ENCODE measurements at places on chromosomes 7 and 10.

- DNase-seq = no peak
Measured at GRCh38 chr7:79282882-79283602, 170.4 kb downstream of the MAGI2 start.

GRCh38 chr10:60390224-60390626, 550 bp upstream of the ANK3 start:
- DNase-seq = no peak

DNA sequence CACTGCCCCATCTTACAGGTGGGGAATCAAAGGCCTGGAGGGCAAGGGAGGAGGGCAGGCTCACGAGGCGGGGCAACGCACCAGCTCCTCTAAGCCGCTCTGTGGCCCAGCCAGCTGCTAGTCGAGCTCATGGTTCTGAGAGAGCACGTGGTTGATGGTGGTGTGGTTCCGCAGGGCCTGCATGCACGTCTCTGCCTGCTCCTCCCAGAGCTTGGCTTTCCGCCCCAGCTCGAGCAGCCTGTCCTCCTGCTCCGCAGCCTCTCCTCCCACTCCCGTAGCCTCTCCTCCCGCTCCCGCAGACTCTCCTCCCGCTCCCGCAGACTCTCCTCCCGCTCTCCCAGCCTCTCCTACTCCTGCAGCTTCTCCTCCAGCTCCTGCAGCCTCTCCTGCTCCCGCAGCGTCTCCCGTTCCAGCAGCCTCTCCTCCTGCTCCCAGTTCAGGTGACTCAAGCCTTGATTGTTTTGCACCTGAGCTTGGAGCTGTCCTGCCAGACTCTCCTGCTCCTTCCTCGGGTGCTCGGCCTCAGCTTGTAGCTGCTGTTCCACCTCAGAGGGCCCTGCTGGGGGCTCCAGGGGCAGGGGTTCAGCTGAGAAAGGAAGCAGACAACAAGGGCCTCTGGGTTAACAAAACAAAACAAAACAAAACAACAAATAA, 19.1 kb upstream of the MTPAP start:
- no peak for DNase-seq

- no peak for DNase-seq
Measured at GRCh38 chr7:155466142-155466813, 8.3 kb downstream of the EN2 start.

DNA sequence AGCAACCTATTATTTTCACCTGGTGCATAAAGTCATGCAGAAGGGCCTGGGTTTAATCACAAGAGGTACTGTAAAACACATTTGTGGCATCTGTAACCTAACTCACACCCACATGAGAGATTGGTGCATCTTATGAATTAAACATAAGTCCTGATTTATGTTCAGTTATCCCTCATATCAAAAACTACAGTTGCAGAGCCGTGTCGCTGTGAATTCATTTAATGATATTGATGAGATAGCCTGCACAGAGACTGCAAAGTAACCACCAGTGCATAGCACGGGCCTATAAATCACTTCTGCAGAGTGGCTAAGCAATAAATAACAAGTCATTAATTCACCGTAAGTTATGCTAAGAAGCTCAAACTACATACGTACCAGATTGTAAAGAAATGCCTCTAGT, 178.2 kb downstream of the RELN start:
- no peak for DNase-seq

DNA sequence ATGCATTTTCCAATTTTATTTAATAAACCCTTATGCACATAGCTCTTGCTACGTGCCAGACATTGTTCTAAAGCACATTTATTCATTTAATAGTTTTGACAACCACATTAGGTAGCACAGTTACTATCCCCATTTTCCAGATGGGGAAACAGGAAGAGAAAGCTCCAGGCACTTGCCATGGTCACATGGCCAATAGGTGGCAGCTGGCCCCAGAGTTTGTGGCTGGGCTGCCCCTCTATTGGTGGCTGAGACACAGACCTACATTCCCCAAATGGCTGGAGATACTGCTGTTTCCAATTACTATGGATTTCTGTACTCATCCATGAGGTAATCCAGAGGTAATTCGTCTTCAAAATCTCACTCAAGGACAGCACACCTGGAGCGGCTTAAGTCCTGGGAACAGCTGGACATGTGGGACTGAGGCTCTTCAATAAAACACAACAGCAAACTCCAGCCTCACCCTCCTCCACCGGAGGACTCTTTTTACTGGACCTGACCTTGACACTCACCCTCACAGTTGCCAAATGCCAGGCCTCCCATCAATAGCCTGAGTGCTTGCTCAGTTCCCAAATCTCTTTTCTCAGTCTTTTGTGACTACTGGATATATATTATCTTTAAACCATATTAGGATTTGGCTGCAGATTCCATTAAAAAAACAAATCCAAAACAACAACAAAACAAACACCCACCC, 106.1 kb downstream of the CLEC2L start:
- no peak for DNase-seq
